ENCODE measurements at places on chromosomes 3 and 15.
A peak's percentile ranks its signal among the peaks of the same experiment; 100 is the strongest.

DNA sequence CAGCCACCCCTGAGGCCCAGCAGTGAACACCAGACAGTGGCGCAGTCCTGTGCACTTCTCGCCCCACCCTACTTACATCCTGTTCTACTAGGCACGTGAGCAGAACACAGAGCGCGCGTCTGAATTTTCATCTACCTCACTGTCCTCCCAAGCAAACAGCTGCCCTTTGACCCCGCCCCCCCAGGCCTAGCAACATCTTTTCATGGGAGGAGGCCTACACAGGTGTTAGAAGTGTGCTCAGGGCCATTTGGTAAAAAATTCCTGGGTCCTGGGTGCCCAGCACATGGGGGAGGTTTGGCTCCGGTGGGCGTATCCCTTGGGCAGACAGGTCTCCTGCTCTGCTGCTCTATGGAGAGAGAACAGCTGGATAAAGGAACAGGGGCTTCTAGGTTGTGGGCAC lies 95.0 kb downstream of the MYLK start:
- DNase-seq: no peak

GRCh38 chr3:101850246-101851051 lies 1.1 kb downstream of the NFKBIZ start:
- no peak for DNase-seq

GRCh38 chr3:1093217-1093616 lies 393 bp downstream of the CNTN6 start:
- DNase-seq: no peak

- DNase-seq: no peak
Measured at GRCh38 chr15:58392611-58393161, 39.1 kb upstream of the LIPC start.

DNA sequence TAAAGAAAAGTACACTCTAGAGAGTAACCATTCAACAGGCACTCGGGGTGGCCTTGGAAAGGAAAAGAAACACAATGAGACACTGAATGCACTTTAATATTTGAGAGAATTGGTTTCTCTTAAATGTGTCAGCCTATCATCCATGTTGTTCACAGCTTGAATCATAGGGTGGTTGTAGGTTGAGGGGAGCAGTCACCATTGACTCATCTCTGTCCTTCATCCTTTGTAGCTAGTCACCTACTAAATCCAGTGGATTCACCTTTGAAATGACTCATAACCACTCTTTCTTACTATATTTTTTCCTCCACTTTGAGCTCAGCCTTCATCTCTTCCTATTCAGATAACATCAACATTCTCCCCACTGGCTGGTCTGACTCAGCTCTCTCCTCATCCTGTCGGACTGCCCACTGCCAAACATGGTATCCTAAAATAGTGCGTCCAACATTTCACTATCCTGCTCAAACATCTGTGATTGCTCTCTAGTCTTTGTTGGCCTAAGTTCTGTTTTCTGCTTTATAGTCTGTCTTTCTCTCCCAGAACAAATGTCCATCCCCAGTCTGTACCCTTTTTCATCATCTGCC lies 182.7 kb upstream of the GADL1 start:
- peak; percentile 58 for DNase-seq

DNA sequence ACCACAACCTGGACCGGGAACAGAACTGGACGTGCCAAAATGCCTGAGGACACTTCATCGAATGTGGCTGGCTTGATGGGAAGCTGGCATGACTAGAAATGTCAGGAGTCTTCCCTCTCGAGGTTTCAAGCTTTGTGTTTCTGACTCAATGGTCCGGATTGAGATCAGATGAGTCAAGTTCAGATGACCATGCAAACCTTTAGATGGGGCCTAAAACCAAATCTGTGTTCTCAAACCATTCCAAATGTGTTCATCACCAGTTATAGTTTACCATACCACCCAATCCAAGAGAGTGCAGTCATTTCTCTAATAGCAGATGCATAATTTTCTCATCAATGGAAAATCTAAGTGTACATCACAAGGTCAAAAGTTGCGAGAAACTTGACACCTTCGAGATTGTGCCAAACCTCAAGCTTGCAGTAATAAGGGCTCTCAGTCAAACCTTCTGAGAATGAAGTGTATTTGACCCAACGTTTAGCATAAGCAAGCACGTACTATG lies 369.1 kb downstream of the RORA start:
- DNase-seq: peak; percentile 38

GRCh38 chr3:16885593-16886302 lies 993 bp downstream of the PLCL2 start:
- DNase-seq: no peak

- no peak for DNase-seq
Measured at GRCh38 chr15:57600197-57600596, 8.5 kb downstream of the MYZAP start.

- no peak for DNase-seq
Measured at GRCh38 chr15:58146749-58147148, 8.6 kb downstream of the AQP9 start.

- no peak for DNase-seq
Measured at GRCh38 chr3:14602006-14602803, 49.4 kb upstream of the CCDC174 start.

GRCh38 chr15:38696109-38696727 lies 131.6 kb upstream of the RASGRP1 start:
- no peak for DNase-seq

- peak; percentile 21 for DNase-seq
Measured at GRCh38 chr15:44633603-44634002, 29.9 kb downstream of the SPG11 start.

GRCh38 chr15:33910741-33911140 lies 57.6 kb upstream of the CHRM5 start:
- no peak for DNase-seq

DNA sequence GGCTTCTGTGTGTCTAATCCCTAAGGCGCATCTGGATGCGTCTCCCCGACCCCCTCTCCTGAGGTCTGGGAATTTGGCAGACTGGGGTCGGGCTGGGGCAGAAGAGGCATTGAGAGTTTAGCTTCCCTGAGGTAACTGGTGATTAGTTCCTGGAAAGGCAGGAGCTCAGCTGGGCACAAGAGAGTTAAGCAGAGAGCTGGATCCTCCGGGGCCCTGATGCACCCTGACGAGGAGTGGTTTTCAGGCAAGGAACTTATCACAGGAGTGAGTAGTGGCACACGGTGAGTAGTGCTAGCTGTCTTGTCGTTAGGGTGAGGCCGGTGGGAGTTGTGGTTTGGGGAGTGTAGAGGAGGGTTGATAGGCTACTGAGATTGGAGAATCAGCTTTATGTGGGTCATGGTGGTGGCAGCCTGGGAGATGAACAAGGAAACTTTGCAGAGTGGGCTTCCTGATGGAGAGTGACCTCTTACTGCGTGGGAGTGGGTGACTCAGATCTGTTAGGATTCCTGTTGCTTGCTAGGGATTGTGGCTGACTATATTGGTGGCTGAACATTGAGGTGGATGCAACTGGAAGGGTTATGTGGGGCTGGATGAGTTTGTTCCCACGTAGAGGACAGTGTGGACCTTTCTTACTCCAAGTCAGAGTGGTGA lies 897 bp downstream of the RAD54L2 start:
- DNase-seq: no peak

DNA sequence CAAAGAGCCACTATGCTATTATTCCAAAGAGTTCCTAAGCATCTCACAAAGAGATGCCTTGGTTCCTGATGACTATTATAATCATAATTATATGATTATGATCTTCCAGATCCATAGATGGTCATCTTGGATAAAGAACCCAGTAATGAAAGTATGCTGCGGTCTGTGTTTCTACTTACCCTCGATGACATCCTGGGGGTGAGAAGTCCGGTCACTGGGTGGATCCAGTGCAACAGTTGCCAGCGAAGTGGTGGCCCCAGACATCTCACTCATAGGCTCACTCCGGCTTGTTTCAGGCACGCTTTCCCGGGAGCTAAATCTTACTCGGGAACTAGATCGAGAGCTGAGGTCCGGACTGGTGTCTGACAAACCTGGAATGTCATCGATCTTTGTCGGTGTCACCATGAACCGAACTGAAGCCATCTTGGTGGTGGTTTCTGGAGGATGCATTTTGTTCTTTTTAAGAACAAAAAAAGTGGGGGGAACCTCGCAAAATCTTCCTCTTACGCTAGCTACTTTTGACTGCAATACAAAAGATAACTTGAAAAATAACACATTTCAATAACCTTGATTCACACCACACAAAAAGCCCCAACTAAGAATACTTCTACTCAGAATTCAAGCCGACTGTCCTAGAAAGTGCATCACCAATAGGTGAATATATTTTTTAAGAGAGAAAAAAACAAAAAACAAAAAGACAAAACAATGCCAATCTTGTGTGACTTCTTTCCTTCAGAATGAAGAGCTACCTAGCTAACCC lies 1.2 kb downstream of the SLC12A6 start:
- DNase-seq: no peak

GRCh38 chr3:16511681-16512434 lies 1.6 kb downstream of the RFTN1 start:
- peak; percentile 65 for DNase-seq

- DNase-seq: peak; percentile 45
Measured at GRCh38 chr3:136195258-136196063, 674 bp downstream of the MSL2 start.

DNA sequence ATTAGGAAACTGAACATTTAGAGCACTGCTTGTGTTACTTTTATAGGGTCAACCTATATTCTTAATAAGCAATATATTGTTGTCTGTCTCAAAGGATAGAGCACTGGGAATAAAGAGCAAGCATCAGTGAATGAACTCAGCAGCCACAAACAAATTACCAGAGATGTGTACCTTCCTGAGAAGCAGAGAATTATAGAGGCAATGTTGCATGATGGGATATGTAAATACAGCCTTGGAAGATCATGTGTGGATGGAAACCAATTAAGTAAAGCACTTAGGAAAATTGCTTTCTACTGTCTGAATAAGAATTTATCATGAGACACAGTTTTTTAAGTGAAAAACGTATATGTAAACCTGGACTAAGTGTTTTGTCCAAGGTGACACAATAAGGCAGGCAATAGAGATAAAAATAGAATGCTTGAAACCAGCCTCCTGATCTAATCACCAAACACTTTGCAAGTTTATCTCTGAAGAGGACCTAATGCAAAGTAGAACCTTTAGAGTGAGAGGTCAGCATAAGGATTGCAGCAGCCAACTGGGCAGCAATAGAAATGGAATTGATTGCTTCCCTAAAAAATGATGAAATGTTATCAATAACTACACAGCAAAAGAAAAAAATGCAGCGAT lies 848.0 kb downstream of the TUSC7 start:
- no peak for DNase-seq

- no peak for DNase-seq
Measured at GRCh38 chr3:61569856-61570580, 8.6 kb downstream of the PTPRG start.

DNA sequence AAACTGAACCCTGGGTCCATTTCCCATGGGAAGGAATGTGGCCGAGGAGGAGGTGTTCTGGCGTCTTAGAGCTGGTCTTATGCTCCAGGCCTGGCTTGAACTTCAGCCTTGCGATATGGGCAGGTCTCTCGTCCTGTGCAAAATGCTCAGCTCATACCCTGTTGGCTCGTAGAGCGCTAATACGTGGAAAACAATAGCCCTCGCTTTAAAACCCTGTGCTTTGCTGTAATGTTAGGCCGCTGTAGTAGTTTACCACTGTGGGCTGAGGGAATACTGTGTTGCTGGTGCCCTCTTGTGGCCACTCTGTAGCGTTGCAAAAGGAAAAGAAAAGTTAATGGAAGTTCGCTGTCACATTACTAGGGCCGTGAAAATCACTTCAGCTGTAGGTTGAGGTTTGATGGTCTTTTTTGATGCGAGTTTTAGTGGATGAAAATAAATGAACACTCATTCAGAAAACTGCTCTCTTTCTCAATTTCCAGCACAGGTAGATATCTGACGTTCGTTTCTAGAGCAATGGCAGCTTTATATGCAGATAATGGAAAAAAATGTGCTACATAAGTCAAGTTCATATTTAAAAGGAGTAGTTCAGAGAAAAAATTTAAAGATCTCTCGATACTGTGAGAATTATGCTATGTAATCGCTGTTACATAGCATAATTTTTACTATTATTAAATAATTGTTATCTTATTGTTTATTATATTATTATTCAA lies 92.9 kb downstream of the MCTP2 start:
- DNase-seq: peak; percentile 10

GRCh38 chr3:195556390-195556789 lies 13.3 kb upstream of the PPP1R2 start:
- no peak for DNase-seq

DNA sequence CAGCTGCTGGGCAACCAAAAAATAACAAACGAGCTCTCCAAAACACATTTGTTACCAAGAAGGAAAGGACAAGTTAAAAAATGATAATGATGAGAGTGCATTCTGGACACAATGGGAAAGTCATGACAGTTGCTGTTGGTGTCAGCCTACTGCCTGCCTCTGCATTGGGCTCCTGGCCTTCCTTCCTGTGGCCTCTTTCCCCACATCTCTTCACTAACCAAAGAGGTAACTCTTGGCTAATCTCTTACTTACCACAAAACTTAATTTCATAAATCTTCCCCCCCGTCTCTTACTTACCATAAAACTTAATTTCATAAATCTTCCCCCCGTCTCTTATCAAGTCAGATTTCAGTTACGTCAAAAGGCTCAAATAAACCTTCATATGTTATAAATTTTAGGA lies 58.6 kb downstream of the AGTR1 start:
- no peak for DNase-seq

DNA sequence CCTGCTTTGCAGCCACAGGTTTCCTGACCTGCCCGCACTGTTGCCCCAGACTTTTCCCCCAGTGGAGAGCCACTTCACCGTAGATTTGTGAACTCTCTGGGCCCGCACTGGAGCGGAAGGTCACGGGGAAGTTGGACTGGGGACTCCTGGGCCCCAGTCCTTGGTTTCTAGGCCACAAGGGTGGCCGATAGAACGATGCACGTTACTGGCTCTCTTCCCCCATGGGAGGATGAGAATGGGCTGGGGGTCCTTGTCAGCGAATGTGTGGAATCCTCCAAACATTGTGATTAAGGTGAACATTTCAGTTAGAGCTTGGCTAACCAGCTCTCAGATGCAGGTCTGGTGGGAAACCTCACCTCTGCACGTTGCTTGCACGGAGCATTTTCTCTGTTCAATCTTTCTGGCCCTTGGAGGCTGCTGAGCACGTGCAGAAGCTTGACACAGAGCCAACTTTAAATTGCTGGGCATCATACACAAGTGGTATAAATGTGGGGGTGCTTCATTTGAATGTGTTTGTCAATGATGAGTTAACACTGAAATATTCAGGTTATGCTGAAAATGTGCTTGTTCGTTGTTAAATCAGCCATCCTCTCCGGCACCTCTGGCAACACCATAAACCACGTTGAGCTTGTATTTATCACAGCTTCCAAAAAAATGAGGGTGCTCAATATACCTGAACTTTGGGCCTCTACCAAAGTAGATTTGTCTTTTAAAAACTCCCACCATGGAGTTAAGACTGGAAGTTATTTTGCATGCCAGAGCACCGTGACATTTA lies 976 bp downstream of the DIS3L start:
- peak; percentile 54 for DNase-seq

DNA sequence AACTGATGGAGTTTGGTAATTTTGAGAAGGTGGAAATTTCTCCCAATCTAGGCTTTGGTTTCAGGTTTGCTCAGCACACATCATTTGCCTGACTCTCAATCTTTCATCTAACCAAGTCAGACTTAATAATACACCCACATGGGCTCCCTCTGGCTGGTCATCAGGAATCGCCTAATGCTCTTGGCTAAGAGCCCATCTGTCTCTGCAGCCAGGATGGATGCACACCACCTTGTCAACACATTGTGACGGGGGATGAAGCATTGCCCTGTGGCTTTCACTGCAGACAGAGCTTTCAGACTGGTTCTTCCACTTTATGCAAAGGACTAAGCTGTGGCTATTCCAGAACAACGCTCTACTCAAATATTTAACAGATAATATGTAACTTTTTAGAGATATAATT lies 3.0 kb upstream of the HDGFL3 start:
- peak; percentile 72 for DNase-seq

- peak; percentile 40 for DNase-seq
Measured at GRCh38 chr15:71440489-71441110, 325.3 kb downstream of the THSD4 start.

- DNase-seq: no peak
Measured at GRCh38 chr15:31106495-31107300, 5.2 kb upstream of the TRPM1 start.
